ENCODE measurements at places on chromosomes 6 and 20.

- DNase-seq, result no peak
These were observed 22.3 kb downstream of the STX7 start for GRCh38 chr6:132490478-132491204.

DNA sequence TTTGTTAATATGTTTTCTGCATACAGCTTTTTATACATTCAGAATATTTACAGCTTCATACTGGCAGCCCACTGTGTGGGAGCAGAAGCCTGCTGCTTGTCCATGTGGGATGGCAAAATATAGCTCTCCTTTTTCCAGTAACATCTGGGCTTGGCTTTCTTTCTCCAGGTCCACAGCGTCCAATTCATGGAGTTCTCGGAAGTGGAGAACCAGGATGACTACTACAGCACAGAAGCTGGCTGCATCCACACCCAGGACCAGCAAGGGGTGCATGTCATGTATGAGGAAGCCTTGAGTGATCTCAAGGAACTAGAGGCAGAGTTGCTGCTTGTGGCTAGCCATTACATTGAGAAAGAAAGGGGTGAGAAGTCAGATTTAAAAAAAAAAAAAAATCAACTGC is 143.1 kb downstream of the CD164 start:
- no peak for DNase-seq

DNA sequence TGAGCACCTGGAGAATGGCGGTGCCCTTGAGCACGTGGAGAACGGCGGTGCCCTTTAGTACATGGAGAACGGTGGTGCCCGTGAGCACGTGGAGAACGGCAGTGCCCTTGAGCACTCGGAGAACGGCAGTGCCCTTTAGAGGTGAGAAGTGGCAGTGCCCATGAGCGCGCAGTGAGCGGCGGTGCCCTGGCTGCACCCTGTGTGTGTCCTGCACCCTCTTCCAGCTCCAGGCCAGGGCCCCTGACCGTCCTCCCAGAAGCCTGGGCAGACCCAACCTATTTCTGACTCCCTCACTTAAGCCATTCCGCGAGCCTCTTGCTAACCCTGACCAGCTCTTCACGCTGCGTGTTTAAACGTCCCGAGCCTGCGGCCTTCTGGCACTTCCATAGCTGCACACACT is 151.3 kb downstream of the DLL1 start:
- DNase-seq, result no peak

GRCh38 chr6:157407646-157408045 is 26.7 kb downstream of the ZDHHC14 start:
- no peak for DNase-seq

GRCh38 chr6:3211681-3212080 is 15.8 kb downstream of the TUBB2B start:
- DNase-seq, result no peak

- DNase-seq, result no peak
These were observed 198.9 kb downstream of the TBC1D32 start for GRCh38 chr6:121135425-121135824.

DNA sequence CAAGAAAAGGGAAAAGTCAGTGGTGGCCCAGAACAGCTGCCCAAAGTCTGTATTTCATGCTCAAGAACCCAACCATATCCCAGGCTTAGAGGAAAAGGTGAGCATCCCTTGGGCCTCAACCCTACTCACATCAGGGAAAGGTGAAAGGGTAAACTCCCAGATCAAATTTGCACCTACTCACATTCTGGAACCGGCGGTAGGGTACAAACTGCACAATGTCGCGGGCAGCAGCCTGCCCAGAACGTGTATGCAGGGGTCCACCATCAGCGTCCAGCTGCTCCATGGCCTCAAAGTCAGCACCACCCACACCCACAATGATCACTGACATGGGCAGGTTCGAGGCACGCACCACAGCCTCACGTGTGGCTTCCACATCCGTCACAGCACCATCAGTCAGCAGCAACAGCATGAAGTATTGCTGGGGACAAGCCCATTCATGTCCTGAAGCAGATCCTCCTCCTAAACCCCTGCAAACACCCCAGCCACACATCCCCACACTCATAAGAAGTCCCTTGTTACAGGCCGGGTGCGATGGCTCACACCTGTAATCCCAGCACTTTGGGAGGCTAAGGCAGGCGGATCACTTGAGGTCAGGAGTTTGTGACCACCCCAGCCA is 10.9 kb downstream of the SPAG4 start:
- DNase-seq, result no peak

DNA sequence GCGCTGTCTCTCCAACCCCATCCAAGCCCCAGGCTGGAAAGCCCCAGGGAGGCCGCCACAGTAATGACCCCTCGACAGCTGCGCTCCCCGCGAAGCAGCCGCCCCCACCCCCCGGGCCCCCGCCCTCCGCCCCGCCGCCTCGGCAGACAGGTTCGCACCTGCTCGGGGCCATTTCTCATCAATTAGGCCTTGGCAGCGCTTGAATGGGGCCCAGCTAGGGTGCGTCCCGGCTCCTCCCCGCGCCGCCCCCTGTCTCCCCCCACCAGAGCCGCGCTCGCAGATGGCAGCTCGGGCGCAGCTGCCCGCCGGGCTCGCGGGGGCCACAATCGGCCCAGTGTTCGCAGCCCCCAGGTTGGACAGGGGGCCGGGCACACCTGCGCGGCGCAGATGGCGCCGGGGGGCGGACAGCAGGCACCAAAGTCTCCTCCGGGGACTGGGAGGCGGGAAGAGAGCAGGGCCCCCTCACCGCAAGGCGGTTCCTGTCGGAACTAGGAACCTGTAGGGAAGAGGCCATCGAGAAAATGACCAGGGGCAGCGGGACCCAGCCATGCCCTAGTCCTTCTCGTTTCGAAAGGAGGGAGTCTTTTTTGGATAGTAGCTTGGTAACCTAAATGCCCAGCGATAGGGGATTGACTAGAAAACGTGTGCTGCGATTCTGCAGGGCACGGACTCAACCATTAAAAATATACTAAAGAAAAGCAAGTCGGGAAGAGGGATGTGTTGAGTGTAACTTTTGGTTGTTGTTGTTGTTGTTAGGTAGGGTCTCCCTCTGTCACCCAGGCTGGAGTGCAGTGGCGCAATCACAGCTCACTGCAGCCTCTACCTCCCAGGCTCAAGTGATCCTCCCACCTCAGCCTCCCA is 83.2 kb upstream of the EYA2 start:
- peak; percentile 11 for DNase-seq

DNA sequence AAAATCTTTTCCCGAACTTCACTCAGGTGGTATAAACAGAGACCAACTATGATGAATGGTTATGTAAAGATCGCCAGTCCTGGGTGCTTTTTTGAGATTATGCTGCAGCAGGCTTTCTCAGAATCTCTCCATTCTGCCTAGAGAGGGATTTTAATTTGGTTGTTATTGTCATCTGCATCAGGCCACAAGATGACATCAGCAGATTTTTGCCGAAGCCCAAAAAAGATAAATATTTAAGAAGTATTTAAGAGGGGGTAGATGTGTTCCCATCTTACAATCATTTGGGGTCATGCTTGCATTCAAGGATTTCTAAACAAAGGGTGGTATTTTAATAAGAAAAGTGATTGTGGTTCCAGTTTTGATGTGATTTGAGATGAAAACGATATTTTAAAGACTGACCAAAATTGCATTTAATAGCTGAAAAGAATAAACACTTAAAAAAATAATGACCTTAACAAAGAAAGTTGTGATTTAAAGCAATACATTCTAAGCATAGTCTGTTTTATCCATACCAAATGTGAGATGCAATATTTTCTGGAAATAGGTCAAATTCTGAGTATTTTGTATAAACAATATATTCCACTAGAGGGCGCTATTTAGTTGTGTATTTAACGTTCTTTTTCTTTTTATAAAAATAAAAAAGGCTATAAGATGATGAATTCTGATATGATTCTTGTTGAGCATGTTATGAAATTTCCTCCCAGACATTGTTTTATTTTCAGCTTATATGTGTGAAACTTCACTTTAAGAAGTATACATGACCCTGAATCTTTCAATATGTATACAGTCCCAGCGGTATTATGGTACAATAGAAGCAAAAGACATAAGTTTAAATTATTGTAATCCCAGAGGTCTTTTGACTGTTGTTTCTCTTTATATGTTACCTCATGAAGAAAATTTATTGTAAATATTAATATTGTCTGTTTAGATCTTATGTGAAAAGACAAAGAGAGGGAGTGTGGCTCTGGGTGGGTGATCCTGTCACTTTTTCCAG is 51.0 kb upstream of the ZFP64 start:
- DNase-seq, result no peak

GRCh38 chr6:7264041-7264440 is 49.0 kb downstream of the SSR1 start:
- no peak for DNase-seq

DNA sequence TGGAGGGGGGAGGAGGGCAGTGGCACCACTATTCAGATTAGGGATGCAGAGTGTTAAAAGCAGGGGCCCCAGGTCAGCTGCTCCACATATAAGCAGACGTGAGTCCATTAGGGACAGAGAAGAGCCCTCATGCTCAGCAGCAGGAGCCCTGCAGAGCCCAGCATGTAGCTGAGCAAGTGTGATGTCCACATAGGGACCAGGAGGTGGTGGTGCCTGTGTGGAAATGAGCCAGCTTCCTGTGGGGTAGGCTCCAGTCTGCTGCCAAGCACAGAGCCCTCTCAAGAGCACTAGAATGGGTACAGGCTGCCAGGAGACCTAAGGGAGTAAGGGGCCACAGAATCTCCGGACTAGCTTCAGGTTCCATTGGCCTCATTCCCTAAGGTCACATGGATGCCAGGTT is 57.9 kb upstream of the MLN start:
- DNase-seq, result no peak

Measured in DMS79 (cell line).